ENCODE measurements at places on chromosomes 6 and 20.

DNA sequence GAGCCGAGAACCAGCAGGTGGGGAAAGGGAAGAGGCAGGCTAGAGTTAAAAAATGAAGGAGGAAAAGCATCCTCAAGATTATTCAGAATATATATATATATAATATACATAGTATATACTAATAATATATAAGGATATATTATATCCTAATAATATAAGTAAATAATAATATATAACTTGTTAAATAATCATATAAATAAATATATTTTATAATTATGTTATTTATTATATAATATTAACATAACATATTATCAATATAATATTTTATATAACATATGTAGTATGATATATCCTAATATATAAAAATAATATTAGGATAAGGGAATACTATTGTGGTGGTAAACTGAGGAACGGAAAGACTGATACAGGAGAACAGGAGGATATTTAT, 171.8 kb downstream of the TRIM27 start:
- DNase-seq: no peak

DNA sequence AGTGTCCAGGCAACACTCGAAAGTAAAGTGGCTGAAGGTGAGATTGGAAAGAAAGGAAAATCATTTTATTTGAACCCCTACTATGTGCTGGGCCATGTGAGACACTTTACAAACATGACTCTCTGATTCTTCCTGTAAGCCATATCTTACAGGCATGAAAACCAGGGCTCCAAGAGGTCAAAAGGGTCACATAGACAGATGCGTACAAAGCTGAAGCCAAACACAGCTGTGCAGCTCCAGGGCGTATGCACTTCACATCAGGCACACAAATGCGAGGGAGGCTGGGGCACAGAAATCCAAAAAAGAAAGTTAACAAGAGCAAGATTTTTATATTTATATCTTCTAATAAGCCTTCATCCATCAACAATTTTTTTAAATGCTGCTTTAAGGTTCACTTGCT, 176.5 kb downstream of the PHACTR1 start:
- no peak for DNase-seq

DNA sequence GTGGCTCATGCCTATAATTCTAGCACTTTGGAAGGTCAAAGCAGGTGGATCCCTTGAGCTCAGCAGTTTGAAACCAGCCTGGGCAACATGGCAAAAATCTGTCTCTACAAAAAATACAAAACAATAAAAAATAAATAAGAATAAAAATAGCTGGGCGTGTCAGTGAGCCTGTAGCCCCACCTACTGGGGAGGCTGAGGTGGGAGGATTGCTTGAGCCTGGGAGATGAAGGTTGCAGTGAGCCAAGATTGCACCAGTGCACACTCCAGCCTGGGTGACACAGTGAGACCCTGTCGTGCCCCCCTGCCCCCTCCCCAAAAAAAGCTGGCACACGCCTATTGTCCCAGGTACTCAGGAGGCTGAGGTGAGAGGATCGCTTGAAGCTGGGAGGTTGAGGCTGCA, 35.1 kb upstream of the SRPK1 start:
- DNase-seq: no peak

- no peak for DNase-seq
These were observed 14.9 kb downstream of the DACT2 start for GRCh38 chr6:168304752-168305015.

DNA sequence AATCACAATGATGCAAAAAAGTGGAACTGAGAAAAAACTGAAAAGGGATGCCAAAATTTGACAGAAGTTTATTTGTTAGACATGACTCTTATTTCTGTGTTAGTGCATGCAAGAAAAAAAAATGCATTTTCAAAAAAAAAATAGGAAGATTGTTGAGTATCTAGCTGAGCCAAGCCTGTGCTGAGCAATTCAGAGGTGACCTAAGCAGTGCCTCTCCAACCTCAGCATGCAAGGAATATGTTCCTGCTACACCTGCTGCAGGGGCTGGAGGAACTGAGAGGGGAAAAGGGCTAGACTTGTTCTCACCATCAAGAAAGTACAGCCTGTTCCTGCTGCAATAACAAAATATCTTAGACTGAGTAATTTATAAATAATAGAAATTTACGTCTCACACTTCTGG, 24.0 kb downstream of the BPIFA2 start:
- no peak for DNase-seq

DNA sequence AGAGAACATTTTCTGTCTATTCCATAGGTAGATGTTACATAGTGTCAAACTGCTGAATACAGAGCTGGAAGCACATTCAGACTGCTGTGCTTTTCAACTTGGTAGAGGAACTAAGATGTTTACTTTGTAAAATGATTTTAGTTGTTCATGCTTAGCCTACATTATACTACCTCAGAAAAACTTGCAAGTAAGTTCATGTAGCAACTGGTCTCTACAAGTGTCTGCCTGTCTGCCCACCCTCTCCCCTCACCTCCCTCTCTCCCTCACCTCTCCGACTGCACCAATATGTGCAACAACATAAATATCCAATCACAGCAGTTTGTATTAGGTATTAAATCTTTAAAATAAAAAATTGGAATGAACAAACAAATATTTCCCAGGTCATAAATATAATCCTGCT, 25.3 kb downstream of the ELOVL4 start:
- DNase-seq: no peak

GRCh38 chr6:164151161-164152120, 736.9 kb downstream of the QKI start:
- peak; percentile 87 for DNase-seq

- DNase-seq: no peak
These were observed 33.2 kb upstream of the HBS1L start for GRCh38 chr6:135087803-135088202.

DNA sequence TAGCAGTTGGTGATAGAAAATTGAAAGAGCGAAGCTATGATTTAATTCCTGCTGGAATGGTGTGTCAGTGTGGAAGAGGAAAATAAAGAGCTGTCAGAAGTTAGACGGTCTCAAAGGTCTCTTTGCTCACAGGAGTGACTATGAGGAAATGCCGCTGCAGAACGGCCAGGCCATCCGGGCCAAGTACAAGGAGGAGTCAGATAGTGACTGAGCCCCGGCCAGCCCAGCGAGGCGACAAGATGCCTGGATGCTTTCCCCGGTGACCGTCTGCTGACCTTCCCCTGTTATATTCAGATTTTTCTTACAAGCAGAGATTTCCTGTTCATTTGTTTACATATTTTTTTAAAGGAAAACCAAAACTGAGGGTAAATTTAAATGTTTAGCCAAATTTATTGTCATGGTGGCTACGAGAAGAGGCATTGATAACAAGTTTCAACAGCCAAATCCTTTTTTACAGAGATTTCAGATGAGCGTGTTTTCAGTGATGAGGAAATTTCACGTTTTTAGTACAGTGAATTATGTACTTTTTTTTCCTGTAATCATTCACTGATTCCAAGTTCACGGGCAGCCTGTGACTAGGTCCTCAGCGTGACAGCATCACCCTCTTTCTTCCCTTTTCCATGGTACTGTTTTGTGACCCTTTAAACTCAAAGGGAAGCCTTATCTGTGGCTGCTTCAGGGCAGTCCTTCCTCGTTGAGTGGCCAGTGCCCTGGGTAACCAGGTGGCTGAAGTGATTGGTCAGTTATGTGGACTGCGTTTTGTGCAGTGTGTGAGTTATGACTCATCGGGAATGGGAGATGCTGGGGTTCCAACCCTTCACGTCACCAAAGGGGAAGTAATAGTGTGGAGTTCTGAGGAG, 12.6 kb downstream of the DYNLT1 start:
- no peak for DNase-seq

GRCh38 chr20:21388566-21388965, 8.8 kb downstream of the NKX2-4 start:
- no peak for DNase-seq

GRCh38 chr20:47464380-47465101, 37.1 kb upstream of the NCOA3 start:
- DNase-seq: no peak

DNA sequence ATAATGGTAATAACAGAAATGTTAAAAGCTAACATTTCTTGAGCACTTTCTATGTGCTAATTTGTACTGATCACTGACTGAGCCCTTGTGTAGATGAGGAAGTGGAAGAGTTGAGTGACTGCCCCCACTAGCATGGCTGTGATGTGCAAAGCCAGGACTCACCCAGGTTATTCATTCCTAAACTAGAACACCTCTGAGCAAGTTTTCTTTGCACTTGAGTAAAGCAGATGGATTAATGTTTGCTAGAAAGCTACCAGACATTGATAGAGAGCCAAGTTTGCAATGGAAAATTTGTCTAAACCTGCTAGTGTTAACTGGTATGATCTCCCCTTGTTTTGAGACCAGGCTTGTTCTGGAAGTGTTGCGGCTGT, 467.4 kb upstream of the PLCB4 start:
- no peak for DNase-seq

GRCh38 chr6:22363166-22363713, 66.4 kb upstream of the PRL start:
- peak; percentile 30 for DNase-seq

- no peak for DNase-seq
These were observed 769 bp upstream of the PDYN start for GRCh38 chr20:1994627-1995026.

- no peak for DNase-seq
These were observed 5.7 kb downstream of the RING1 start for GRCh38 chr6:33213989-33214335.

- DNase-seq: no peak
These were observed at the start of gene OPRL1 for GRCh38 chr20:64080013-64080812. Gene OPRL1, plus strand, starts transcription at chr20:64080082. Its CDS starts 12,639 bp downstream, at chr20:64092721.

GRCh38 chr20:31760519-31761240, 21.6 kb downstream of the TPX2 start:
- DNase-seq: no peak

Data from NCI-H1105 (cell line).